ENCODE measurements at places on chromosomes 16 and 17.
A peak's percentile ranks its signal among the peaks of the same experiment; 100 is the strongest.

DNA sequence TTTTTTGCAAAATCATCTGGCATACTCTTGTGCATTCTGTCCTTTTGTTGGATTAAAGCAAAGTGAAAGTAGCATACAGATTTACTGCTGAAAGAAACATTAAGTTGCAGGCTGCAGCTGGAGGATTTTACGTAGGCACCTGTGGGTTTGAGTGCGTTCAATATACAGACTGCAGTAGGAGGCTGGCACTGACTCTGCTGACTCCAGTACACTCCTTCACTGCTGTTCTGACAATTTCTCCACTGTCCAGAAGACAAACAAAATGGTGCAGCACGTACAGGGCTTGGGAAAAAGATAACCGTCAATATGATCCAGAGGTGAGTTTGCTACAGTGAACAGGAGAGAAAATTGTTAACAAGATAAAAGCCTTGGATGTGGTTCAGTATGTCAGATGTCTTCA, 73.3 kb downstream of the TANC2 start:
- DNase-seq, result no peak

DNA sequence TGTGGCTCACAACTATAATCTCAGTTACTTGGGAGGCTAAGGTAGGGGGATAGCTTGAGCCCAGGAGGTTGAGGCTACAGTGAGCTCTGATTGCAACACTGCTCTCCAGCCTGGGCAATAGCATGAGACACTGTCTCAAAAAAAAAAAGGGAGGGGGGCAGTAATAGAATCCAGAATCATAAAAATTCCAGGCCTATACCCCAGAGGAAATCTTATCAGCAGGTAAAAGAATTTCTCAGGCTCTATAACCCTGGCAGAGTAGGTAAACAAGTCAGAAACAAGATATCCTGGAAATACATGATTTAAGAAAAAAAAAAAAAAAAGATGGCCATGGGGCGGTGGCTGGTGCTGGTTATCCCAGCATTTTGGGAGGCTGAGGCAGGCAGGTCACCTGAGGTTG, 12.9 kb downstream of the SPAG9 start:
- DNase-seq, result no peak

- DNase-seq, result no peak
These were observed 25.3 kb downstream of the G6PC3 start for GRCh38 chr17:44095647-44096496.

DNA sequence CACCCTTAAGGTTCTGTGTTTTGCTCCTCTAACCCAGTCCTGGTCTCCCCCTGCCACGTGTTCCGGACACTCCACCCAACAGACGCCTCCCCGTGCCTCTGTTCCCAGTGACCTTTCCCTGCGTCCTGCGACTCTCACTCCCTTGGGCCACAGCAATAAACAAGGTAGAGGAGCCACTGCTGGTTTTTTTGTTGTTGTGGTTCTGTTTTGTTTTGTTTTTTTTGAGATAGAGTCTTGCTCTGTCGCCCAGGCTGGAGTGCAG, 3.7 kb upstream of the NPW start:
- DNase-seq, result no peak

GRCh38 chr16:82504836-82505235, 121.9 kb upstream of the CDH13 start:
- no peak for DNase-seq

DNA sequence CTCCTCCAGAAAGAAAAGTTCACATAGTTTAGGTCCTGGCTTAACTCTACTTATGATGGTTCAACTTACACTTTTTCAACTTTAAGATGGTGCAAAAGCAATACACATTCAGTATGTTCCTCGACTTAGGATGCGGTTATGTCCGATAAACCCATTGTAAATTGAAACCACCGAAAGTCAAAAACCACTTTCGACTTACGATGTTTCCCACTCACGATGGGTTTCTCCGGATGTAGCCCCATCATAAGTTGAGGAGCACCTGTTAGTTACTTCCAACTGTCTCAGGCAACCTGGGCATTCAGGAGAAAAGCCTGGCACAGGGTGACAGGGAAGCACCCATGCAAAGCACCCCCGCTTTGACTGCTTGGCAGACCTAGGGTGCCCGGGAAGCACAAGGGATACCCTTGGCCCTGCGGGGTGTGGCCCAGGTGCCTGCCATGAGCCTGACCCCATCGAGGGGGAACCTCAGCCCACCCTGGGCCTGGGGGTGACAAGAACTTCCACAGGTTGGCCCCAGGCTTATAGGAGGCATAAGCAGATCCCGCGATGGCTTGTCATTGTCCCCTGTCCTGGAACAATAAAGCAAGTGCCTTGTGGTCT, 14.0 kb downstream of the UNC119 start:
- DNase-seq, result no peak

DNA sequence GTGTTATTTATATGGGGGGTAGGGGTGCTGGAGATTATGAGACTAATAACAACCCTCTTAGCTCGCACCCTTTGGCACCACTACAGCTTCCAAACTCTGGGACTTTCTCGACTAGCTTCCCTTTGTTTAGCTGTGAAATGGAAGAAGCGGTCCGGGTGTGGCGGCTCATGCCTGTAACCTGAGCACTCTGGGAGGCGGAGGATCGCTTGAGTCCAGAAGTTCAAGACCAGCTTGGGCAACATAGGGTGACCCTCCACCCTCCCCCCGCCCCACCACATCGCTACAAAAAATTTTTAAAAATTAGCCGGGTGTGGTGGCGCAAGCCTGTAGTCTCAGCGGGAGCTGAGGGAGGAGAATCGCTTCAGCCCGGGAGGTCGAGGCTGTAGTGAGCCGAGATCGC, 814 bp upstream of the CDH3 start:
- no peak for DNase-seq

DNA sequence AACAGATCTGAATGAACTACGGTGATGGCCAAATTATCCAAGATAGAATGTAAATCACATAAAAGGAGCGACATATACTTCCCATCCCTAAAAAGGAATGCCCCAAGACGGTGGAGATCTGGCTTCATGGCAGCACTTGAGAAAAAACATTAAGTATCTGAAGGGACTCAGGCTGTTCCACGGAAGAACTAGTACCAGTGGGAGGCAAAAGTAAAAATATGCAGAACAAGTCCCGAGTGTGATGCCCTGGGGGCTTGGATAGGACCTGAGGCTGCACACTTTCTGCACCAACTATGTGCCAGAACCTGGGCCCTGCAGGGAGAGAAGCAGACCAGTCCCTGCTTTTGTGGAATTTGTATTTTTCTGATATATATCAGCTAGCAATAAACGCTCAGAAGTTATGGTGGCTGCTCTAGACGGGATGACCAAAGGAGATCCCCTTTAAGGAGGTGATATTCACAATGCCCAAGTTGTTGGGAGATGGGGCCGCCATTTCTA, 539 bp upstream of the CKLF start:
- no peak for DNase-seq

- no peak for DNase-seq
These were observed 16.5 kb downstream of the ZP2 start for GRCh38 chr16:21194771-21195301.

DNA sequence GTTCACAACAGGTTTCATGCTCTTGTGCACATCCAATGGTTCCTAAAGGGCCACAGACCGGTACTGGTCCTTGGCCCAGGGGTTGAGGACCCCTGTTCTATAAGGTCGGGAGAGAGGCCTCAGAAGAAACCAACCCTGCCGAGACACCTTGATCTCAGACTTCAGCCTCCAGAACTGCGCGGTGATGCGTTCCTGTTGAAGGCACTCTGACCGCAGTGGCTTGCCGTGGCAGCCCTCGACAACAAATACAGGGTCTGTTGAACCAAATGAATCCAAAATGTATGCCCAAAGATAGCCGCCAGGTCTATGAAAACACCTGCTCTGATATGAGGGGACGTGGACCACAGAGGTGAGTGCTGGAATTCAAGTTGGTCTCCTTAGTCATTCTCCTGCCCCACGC, 389.8 kb downstream of the SEC14L1 start:
- no peak for DNase-seq

DNA sequence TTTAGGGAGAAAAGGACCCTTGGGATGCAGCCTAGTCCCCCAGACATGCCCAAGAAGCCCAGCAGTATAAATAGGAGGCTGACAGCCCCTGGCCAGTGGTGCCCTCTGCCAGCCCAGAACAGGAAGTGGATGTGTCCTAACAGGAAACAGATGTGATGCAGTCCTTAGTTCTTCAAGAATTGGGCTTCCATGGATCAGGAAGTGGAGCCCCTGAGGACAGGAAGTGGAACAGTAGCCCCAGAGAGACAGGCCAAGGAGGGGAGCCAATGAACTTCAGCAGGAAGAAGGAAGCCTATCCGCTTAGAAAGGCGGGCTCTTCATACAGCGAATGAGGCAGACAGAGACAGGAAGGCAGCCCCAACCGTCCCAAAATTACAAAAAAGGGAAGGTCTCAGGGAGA, 7.2 kb downstream of the CTF1 start:
- no peak for DNase-seq

- no peak for DNase-seq
These were observed 233.4 kb upstream of the HSBP1 start for GRCh38 chr16:83574388-83574787.

GRCh38 chr16:23122144-23122543, 27.1 kb downstream of the USP31 start:
- no peak for DNase-seq

- DNase-seq, result no peak
These were observed 37.2 kb downstream of the MEAK7 start for GRCh38 chr16:84467256-84467655.

- no peak for DNase-seq
These were observed 45.8 kb upstream of the HELZ start for GRCh38 chr17:67290711-67291291.

DNA sequence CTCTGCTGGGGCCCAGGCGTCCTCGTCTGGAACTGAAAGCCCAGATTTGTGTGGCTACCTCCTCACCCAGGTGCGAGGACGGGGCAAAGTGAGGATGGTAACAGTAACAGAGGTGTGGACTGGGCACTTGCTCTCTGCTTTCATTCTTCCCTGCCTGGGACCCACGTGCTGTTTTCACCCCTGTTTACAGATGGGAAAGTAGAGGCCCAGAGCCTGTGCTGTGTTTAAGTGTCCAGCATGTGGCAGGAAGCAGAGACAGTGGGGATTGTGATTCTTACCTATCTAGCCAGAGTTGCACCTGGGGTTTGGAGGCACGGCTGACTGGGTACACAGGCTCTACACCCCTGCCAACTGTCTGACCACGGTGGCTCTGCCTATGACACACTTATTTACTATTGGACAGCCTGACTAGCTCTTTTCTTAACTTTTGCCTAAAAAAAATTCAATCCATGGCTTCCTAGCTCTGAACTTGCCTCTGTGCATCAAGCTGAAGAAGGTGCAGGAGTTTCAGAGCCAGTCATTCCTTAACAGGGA, 155.4 kb downstream of the CLEC16A start:
- DNase-seq, result no peak

DNA sequence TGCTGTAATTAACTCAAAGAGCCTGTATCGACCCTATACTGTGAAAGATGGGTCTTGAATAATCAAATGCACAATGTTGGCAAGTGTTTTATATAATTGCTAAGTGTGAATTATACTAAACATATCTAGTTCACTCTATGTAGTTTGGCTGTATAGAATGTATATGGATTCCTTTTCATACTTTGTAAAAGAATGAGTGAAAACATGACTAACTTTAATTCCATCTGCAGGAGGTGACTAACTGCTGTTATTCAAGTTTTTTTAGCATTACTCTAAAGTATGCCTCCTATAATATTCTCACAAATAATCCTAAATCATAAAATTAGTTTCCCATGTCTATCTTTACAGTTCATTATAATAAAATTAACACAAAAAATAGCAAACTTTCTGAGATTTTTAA, 394.0 kb upstream of the MON1B start:
- DNase-seq, result no peak

DNA sequence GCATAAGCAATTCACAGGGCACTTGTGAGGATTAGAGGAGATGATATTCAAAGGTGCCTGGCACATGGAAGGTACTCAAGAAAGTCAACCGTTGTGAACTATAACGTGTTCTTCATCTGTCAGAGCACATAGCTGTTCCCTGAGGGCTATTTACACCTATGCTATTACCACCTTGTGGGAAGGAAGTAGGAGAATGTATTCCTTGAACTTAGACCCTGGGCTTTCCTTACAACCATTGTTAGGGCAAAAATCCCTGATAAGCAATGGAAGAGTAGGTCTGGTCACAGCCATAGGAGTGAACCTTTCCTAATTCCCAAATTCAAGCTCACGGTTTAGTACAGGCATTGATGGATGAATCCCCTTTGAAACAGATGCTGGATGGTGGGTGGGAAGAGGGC, 188.6 kb downstream of the HAPSTR1 start:
- no peak for DNase-seq

- no peak for DNase-seq
These were observed 24.4 kb upstream of the ABAT start for GRCh38 chr16:8649829-8650554.

GRCh38 chr17:80558046-80558445, 13.4 kb downstream of the RPTOR start:
- peak; percentile 60 for DNase-seq

DNA sequence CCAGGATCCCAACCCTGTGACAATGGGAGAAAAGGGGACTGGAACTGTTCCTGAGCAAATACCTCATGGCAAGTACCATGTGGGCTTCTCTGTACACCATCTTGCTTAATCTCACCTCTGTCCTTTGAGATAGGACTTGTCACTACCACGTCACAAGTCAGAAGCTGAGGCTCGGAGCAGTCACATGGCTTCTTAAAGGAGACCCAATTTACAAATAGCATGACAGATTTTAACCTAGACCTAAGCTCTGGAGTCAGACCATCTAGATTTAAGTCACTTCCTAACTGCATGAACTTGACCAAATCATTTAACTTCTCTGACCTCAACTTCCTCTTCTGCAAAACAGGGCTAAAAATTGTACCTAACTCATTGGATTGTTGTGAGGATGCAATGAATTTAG, 36.0 kb upstream of the CCL1 start:
- no peak for DNase-seq

DNA sequence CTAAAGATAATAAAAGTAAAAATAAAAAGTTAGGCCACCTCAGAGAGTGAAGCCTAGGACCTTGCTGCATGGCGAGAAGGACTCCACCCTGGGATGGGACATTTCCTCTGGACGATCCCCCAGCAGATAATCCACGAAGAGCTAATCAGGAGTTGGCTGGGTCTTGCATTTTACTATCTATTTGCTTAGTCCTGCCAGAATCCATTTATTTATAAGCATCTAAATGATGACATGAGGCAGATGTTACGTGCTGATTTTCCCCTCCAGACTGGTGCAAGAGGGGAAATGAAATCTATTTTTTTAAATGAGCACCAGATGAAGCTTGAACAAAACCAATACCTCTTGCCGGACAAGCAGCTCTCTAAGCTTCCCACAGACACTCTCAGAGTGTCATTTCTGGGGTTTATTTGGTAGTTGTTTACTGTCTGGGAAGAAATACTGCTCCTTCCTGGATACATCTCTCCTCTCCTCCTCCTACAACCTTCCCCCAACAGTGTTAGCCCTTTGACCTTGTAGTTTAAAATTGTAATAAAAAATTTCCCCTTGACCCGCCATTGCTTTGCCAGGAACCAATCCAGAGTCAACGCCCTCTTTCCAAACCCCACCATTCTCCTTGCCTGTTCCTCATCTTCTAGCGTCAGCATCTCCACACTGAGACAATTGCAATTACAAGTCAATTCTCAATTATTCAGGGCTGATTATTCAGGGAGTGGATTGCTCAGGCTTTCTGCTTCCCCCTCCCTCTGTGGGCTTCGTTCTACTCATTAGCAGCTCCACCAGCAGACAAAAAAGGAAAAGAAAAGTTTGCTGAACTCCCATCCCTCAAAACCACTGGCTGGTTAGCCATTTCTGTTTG, 63.0 kb downstream of the GSG1L start:
- no peak for DNase-seq

Measured in stimulated activated CD4-positive, alpha-beta T cell treated with anti-CD3 and anti-CD28 coated beads, Interleukin-1b, Interleukin-23, amount 100 ng/mL, for 48 hours (primary cell).